HFFc6 (cell line): ENCODE measurements at places on chromosomes 5 and 9.

DNA sequence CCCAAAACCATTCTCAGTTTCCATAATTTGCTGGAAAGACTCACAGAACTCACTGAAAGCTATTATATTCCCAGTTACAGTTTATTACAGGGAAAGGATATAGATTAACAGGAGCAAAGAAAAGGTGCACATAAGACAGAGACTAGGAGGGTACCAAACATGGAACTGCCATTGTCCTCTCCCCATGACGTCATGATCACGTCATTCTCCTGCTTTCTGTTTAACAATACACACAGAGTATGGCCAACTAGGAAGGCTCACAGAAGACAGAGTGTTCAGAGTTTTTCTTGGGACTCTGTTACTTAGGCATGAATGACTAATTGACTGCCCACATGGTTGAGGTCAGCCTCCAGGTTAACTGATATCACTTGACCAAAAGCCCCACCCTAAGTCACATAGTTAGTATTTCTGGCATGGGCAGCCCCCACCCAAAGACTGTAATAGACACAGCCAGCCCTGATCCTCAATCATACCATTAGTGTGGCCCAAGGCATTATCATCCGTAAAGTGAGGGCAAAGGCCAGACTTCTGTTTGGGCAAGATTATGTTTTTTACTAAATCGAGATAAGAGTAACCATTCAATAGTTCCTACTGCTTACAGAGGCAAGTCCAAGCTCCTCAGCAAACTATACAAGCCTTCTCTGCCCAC is 353.5 kb upstream of the POU5F2 start:
- no peak overlapping the region for H3K4me3 ChIP-seq
- H3K36me3 ChIP-seq = peaks cover 14% of the 10 kb centered on the region; the same call in 1 of the 2 replicates
- no peak overlapping the region; the same call in 1 of the 2 replicates for H3K27ac ChIP-seq
- peaks cover 19% of the 10 kb centered on the region for H3K4me1 ChIP-seq
- no peaks in the 10 kb centered on the region for H3K27me3 ChIP-seq
- DNase-seq = no peak

DNA sequence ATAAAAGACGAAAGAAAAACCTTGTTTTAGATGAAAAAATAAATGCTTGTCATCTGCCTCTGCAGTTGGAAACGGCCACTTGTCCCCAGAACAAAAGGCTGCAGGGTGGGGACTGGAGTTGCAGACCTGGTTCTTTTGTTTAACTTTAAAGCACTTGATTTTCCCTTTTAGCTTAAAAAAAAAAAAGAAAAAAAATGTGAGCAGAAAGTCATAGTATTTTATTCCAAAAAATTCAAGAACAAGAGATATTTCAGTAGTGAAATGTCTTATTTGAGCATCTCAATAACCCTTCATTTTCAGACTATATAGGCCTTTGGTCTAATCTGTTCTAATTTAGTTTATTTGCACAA is 1.8 kb downstream of the MAP1B start:
- peaks cover 42% of the 10 kb centered on the region for H3K36me3 ChIP-seq
- H3K27me3 ChIP-seq = peaks cover 1% of the 10 kb centered on the region; the same call in 1 of the 2 replicates
- no peak for DNase-seq
- H3K27ac ChIP-seq = peak overlapping the region; percentile 77
- peak overlapping the region; percentile 95 for H3K4me3 ChIP-seq
- H3K4me1 ChIP-seq = peaks cover 52% of the 10 kb centered on the region

- H3K36me3 ChIP-seq = no peaks in the 10 kb centered on the region
- peaks cover 5% of the 10 kb centered on the region for H3K27me3 ChIP-seq
- peak within 1 kb of the TSS; percentile 92 for H3K27ac ChIP-seq
- peak within 1 kb of the TSS; percentile 92 for H3K4me3 ChIP-seq
These were observed at the start of gene C5orf52 for GRCh38 chr5:157670662-157671591. Gene C5orf52 (plus strand): TSS chr5:157671533. CDS start chr5:157671615, 82 bp downstream.

DNA sequence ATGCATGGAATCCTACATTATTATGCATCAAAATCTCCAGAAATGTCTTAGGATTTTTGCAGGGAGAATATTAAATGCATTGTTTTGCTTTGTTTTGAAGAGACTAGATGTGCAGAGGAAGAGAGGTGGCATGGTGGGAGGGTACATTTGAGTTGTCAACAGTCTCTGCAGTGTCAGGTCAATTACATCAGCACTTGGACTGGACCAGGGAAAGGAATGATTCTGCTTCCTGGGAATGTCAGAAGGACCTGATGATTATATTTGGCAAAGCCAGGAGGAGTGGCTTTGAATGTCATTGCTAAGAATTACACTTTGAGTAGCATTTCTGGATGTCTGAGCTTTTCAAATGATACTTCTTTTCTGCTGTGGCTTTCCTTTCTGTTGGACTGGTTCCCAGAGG is 17.5 kb upstream of the TMEFF1 start:
- peaks cover 3% of the 10 kb centered on the region; the same call in 1 of the 2 replicates for H3K27me3 ChIP-seq
- no peak for DNase-seq
- H3K36me3 ChIP-seq = peaks cover 38% of the 10 kb centered on the region
- H3K4me1 ChIP-seq = peaks cover 14% of the 10 kb centered on the region

DNA sequence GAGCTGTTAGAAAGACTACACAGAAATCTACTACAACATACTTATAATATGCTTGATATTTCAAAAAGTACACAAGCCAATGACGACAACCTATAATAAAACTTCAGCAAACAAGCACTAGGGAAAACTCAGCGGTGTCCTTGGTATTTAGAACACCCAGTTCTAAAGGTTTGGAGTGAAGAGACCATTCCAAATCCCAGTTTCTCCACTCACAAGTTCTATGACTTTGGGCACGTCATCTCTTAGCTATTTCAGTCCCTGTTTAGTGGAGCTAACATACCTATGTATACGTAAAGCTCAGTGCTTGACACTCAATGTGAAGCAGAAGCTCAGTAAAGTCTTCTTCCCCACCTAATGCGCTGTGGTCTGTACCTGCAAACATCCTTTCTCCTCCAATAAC is 52.8 kb downstream of the MLLT3 start:
- H3K27me3 ChIP-seq = no peaks in the 10 kb centered on the region; the same call in 1 of the 2 replicates
- peak overlapping the region; percentile 70 for H3K4me3 ChIP-seq
- peaks cover 1% of the 10 kb centered on the region; the same call in 1 of the 2 replicates for H3K36me3 ChIP-seq

GRCh38 chr5:131413605-131414559 is 150.0 kb downstream of the CDC42SE2 start:
- H3K27ac ChIP-seq = no peak overlapping the region
- peaks cover 6% of the 10 kb centered on the region; the same call in 1 of the 2 replicates for H3K4me1 ChIP-seq
- H3K4me3 ChIP-seq = no peak overlapping the region
- no peak for DNase-seq
- H3K36me3 ChIP-seq = peaks cover 21% of the 10 kb centered on the region

DNA sequence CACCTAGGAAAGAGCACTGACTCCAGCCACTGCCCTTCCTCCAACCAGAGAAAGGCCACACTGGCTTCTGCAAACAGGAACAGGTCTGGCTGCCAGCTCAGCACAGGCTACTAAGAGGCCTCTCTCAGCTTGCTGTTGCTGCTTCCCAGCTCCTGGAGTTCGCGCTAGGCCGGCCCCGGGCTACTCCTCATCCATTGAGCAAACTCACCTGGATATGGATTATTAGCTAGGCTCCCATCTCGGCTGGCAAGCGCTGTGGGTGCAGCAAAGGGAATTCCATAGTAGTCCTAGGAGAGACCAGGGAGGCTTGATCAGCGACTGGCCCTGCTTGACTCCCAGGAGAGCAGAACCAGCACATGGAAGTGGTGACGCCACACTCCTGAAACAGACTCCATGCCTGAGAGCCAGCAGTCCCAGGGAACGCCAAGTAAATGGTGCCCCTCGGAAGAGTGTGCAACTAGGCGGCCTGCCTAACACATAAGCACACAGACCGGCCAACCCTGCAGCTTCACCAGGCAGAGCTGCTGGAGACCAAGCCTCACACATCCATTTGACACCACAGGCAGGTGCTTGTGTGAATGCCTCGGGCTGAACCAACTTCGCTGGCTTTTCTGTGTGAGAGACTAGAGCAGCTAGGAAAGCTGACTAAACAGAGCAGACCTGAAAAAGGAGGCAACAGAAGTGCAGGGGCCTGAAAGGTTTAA is 107.2 kb downstream of the UBE2R2 start:
- H3K36me3 ChIP-seq = peaks cover 21% of the 10 kb centered on the region
- H3K4me1 ChIP-seq = no peaks in the 10 kb centered on the region
- H3K27me3 ChIP-seq = peaks cover 8% of the 10 kb centered on the region
- H3K27ac ChIP-seq = peak overlapping the region; percentile 21

GRCh38 chr5:74378464-74378863 is 262.1 kb downstream of the ENC1 start:
- peaks cover 24% of the 10 kb centered on the region for H3K4me1 ChIP-seq
- H3K36me3 ChIP-seq = no peaks in the 10 kb centered on the region
- no peak overlapping the region for H3K4me3 ChIP-seq
- H3K27me3 ChIP-seq = no peaks in the 10 kb centered on the region

DNA sequence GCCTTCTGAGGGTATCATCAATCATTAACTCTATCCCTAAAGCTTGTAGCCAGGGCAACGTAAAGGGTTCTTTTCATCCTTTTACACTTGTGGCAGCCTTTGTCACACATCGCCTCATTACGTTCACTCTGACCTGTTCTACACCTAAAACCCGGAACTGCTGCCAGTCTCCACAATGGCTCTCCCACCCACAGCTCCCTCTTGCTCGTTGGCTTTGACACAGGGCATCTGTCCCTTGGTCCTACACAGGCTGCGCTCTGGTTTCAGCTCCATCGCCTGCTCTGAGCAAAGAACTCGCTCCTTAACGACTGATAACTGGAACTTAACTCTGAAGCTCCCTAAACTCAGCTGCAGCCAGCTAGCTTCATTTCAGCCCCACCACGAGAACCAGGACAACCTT is 112.8 kb upstream of the CTNND2 start:
- no peak overlapping the region for H3K4me3 ChIP-seq
- no peaks in the 10 kb centered on the region for H3K4me1 ChIP-seq

DNA sequence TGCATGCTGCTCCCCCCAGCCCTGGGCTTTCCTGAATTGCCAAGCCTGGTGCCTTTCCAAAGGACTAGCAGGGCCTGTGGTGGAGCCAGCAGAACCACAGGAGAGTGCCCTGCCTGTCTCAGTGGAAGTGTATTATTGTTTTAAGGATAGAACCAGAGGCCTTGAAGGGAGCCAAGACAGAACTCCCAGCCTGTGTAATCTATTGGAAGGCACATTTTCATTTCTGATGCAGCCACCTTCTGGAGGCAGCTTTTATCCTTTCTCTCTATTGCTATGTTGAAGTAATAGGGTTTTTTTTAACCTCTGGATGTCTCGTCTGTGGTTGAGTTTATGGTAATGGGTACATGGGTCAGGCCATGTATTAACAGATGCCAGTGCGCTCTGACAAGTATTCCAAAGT is 29.3 kb downstream of the RNF44 start:
- H3K27ac ChIP-seq = no peak overlapping the region
- DNase-seq = no peak
- H3K4me3 ChIP-seq = no peak overlapping the region
- peaks cover 50% of the 10 kb centered on the region for H3K36me3 ChIP-seq
- no peaks in the 10 kb centered on the region for H3K4me1 ChIP-seq

- H3K27ac ChIP-seq = no peak overlapping the region
- H3K4me3 ChIP-seq = no peak overlapping the region
- H3K36me3 ChIP-seq = no peaks in the 10 kb centered on the region
- H3K27me3 ChIP-seq = peaks cover 33% of the 10 kb centered on the region
- no peak for DNase-seq
These were observed 4.4 kb upstream of the SLIT3 start for GRCh38 chr5:169305366-169305765.

DNA sequence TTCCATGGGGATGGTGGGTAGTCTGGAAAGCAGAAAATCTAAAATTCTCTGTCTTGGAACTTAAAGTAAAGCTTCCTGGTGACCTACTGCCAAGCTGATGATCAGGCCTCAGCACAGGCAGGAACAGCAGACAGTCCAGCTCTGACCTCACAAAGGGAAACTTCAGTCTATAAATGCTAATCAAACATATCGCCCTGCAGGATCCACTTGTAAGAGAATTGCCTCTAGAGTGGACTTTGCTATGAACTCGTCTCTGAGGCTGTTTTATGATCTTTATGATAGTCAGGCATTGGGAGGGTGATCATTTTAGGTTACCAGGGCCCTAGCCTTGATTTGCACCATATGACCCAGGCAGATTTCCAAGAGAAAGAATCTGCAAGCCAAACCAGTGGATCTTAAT is 67.6 kb upstream of the SELENOP start:
- H3K27me3 ChIP-seq = peaks cover 8% of the 10 kb centered on the region; the same call in 1 of the 2 replicates
- no peaks in the 10 kb centered on the region for H3K4me1 ChIP-seq
- no peaks in the 10 kb centered on the region for H3K36me3 ChIP-seq
- DNase-seq = no peak
- no peak overlapping the region for H3K27ac ChIP-seq

DNA sequence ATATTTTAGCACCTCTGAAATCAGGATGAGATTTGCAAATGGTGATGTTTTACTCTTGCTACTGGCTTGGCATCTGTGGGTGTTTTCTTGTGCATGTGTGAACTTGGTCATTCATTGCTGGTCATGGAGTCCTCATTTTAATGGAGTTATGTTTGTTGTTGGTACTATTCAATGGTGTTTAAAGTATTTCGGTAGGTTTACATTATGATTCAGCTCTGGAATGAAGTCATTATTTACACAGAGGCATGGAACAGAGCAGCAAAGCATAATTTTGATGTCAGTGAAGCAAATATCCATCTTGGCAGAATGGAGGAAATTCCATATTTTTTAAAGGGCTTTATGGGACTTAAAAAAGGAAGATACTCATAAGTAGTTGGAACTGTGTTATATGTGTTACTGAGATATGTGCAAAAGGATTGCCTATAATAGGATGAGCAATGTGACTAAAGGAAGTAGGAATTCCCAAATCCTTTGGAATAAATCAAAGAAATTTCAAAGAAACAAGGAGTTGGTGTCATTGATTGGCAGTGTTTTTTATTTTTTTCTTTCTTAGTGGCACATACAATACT is 147.4 kb downstream of the ACTBL2 start:
- H3K27ac ChIP-seq = no peak overlapping the region
- no peaks in the 10 kb centered on the region for H3K36me3 ChIP-seq
- peaks cover 6% of the 10 kb centered on the region for H3K4me1 ChIP-seq
- peaks cover 5% of the 10 kb centered on the region; the same call in 1 of the 2 replicates for H3K27me3 ChIP-seq
- no peak overlapping the region for H3K4me3 ChIP-seq

DNA sequence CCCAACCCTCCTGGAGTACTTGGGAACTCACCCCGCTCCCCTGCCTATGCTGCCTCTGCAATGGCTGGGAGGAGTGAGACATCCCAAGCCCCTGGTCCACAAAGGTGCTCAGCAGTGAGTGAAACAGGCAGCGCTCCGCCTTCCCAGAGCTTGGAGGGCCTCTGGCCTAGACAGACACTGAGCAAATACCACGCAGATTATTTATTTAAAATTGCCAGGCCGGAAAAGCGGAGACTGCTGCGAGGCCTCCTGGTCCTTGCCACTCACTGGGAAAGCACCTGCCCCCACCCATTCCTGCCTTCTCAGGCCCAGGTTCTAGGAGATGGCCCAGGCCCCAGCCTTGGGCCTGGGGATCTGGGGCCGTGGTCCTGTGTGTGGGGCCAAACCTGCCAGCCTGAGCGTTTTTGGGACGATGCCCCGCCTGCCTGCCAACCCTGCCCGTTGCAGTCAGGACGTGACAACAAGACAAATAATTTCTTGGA is 17.4 kb downstream of the FGF18 start:
- H3K4me1 ChIP-seq = no peaks in the 10 kb centered on the region
- DNase-seq = no peak
- no peak overlapping the region for H3K4me3 ChIP-seq
- peaks cover 10% of the 10 kb centered on the region for H3K27me3 ChIP-seq
- no peak overlapping the region for H3K27ac ChIP-seq

GRCh38 chr5:141298376-141298775 is 5.5 kb downstream of the SLC25A2 start:
- H3K27me3 ChIP-seq = no peaks in the 10 kb centered on the region; the same call in 1 of the 2 replicates
- H3K27ac ChIP-seq = no peak overlapping the region
- H3K36me3 ChIP-seq = peaks cover 50% of the 10 kb centered on the region
- H3K4me3 ChIP-seq = no peak overlapping the region
